ENCODE measurements at places on chromosomes 7 and 10.
A peak's percentile ranks its signal among the peaks of the same experiment; 100 is the strongest.

DNA sequence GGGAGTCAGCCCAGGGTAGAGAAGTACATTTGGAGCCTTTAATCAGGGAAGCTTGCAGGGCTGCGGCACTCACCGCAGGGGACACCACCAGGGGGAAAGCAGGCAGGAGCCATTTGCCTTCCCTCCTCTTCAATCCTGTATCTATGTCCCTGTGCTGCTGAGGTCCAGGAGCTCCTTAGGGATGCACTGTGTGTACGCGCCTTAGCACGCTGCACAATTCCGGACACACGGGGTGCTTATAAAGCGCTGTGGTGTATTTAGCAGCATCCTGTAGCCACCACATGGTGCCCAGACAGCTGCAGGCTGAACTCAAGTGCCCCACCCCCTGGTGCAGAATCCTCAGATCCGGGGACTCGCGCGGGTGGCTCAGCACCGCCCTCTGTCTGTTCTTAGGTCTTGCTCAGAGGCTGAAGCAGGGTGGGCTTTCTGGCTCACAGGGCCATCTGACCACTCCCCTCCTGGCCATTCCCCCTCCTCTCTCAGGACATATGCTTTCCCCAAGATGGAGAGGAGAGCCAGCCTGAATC, 421.4 kb downstream of the SDK1 start:
- DNase-seq = no peak

DNA sequence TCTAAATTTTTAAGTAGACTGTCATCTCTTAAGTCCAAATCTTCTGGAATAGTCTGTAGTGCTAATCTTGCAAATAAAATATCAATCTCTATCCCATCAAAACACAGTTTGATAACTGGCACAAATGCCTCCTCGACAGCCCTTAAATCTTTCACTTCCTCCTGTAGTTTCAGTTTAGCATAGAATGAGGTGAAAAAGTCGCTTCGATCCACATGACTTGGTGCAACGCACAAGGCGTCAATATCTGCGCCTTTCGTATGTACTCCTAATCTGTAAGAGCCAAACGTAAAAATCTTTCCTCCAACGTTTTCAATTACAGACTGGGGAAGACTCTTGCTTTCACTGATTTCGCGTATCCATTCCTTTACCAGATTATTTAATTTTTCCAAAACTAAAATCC, 603 bp downstream of the PAPOLB start:
- no peak for DNase-seq

- DNase-seq = no peak
Observed at GRCh38 chr10:13225601-13226000, 8.6 kb downstream of the UCMA start.

GRCh38 chr7:6271060-6271658, 1.3 kb downstream of the CYTH3 start:
- DNase-seq = peak; percentile 76

DNA sequence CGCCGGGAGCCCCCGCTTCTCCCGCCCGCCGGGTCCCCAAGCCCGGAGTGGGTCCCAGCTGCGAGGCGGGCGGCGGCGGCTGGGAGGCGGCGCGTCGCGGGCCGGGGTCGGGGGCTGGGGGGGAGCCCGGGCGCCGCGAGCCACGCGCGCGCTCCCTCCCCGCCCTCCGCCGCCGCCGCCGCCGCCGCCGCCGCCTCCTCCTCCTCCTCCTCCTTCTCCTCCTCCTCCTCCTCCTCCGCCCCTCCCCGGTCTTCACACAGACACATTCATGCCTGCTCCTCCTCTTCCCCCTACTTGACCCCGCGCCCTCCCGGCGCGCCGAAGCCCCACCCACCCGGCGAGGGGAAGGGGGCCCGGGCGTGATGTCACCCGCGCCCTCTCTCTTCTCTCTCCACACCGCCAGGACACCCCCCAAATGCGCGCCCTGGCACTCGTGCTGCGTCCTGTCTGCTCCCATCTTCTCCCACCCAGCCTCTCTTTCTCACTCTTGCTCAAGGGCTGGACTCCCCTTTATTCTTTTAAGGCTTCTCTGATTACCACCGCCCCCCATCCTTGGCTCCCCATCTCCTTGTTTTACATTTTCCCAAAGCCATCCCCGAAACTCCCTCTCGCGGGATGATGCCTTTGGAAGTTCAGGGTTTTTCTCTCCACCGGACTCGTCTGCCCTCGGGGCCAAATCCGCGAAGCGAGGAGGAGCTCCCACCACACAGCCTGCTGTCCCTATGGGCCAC, 967 bp upstream of the GLI3 start:
- DNase-seq = no peak

DNA sequence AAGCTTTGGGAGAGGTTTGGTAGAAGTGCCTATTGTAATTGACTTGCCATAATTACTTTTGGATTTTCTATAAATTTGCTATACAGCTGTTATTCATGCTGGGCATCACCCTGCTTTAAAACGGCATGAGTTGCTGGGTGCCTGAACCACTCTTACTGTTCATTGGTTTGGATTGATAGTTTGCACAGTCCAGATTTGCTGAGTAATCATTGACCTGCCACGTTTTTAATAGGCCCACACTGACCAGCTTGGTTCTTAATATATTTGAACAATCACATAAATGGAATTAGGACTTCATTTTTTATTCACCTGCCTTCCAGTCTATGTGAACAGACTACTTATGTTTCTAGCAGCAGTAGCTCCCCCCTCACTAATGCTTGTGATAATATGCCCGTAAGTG, 630.8 kb downstream of the SDK1 start:
- no peak for DNase-seq

- DNase-seq = no peak
Observed at GRCh38 chr10:20698837-20699236, 198.3 kb downstream of the NEBL start.

DNA sequence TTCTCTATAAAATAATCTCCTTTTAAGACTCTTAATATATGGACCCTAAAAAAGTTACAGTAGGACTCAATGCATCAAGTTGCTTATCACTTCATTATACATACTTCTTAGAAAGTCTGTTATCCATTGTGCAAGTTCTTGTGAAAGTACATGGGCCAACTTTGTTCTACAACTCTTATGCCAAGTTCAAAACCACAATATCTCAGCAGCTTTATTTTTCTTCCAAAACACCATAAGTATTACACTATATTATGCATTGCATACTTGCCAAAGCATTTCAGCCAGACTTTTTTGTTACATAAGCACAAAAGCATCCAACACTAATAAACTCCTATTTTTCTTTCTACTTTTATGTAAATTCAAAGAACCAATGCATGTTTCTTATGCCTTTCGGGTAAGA, 94.4 kb downstream of the AHR start:
- DNase-seq = no peak

DNA sequence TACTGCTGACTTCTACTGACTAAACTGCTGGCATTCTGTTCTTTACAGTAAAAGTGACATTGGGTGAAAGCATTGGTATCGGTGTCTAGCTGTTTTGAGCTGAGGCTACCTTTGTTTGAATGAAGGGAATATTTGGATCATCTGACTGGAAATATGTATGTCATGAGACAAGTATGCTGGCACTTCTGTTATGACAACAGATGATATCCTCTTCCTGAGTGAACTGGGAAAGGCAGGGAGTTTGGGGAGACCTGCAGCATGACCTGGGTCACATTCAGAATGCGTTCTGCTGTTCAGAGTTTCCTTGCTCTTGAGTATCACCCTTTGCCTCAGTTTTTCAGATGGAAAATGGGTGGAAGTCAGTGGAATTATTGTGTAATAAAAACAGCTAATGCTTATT, 81.8 kb downstream of the PLCE1 start:
- no peak for DNase-seq

GRCh38 chr7:25994433-25994994, 157.5 kb upstream of the NFE2L3 start:
- DNase-seq = no peak

DNA sequence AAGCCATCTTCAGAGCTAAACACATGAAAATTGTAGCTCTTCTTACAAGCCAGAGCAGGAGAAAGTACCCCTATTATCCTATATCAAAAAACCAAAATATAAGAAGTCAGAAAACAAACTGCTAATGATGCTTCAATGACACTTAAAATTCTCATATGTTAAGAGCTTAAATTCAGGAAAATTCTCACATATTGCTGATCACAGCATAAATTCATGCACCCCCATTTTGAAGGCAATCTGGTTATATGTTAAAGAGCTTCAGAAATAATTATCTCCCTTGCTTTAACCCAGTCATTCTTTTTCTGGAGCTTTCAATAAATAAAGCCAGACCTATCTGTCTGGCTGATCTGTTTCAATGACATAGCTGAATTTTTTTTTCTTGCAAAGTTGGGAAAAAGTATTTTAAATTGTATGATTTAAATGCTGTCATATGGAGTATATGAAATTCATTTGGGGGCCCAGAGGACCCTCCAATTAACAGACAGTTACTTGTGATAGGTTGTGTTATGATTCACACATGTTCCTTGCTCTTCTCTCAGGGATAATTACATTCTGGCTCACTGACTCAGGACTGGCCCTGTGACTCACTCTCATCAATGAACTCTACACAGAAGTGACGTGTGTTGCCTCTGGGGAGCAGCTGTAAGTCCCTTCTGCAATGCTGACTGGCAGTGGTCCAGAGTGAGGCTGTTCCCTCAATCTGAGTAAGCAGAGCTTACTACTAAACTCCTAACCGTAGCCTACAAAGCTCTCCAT, 85.2 kb downstream of the HGF start:
- DNase-seq = peak; percentile 78

- no peak for DNase-seq
Observed at GRCh38 chr10:120998782-120999285, 147.7 kb downstream of the WDR11 start.

DNA sequence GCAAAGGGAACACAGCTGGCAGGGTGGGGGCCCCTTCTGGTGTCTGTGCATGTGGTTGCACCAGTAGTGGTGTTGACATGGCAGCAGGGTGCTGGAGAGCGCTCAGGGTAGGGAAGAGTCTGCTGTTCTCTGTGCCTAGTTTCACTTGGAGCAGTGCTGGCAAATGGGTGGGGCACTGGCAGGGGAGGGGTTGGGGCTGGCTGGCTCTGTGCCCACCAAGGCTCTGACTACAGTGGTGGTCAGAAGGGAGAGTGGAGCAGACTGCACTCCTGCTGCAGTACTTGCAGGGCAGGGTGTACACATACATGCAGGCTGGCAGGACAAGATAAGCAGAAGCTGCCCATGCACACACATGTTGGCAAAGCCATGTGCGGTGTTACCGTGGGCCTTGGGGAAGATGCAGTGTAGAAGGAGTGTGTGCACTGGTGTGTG, 18.2 kb downstream of the FAM25A start:
- DNase-seq = no peak

DNA sequence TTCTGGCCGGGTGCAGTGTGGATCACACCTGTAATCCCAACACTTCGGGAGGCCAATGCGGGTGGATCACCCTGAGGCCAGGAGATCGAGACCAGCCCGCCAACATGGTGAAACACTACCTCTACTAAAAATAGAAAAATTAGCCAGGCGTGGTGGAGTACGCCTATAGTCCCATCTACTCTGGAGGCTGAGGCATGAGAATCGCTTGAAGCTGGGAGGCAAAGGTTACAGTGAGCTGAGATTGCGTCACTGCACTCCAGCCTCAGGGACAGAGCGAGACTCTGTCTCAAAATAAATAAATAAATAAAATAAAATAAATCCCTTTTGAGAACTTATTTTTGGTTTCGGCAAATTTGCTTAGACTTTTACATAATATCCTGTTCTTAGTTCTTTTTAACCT, 31.3 kb upstream of the ATP6V0A4 start:
- no peak for DNase-seq

DNA sequence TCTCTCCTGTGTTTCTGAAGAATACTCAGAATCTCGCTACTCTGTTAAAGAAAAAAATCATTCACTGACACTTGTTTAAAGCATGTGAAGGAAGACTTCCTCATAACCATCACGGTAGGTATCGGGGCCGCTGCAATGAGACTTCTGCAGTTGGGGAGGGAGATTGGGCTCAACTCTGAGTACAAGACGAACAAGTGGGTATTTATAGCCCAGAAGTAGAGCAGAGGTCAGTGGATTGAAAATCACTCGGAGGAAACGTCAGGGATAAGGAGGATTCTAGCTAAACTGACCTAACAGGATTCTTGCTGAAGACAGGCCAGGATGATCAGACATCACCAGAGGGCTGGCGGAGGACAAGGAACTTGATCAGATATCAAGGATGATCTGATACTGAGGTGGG, 33.3 kb downstream of the ITPRIP start:
- DNase-seq = no peak

- no peak for DNase-seq
Observed at GRCh38 chr10:97770255-97770654, 1.5 kb downstream of the SFRP5 start.

- DNase-seq = no peak
Observed at GRCh38 chr10:87991946-87992345, 128.5 kb downstream of the PTEN start.

DNA sequence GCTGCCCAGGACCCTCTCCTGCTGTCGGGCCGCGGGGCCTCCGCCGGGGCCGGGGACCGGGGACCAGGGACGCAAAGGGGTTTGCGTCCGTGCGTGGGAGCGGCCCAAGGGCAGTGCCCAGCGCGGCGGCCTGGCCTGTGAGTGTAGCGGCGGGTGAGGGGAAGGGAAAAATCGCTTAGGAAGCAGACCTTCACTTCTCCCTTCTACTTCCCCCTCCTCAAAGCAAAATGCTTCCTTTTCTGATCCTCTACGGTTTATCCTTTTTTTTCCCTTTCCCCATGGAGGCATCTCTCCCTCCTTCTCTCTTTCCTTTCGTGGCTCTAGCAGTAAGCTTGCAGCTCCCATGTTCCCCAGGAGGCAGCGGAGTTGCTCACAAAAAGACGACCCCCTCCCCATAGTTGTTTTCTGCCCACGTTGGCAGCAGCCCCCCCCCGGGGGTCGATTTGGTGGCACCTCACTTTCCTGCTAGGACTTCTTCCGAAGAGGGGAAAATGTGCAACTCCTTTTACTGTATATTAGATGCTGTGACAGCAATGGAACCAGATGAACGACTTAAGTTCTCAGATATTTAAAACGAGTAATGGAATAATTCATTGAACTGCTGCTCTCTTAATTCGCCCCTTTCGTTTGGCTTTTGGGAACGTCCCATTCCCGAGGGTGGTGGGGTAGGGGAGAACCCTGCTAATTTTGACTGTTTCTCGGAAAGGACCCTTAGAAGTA, 724 bp downstream of the CAPZA2 start:
- DNase-seq = no peak

DNA sequence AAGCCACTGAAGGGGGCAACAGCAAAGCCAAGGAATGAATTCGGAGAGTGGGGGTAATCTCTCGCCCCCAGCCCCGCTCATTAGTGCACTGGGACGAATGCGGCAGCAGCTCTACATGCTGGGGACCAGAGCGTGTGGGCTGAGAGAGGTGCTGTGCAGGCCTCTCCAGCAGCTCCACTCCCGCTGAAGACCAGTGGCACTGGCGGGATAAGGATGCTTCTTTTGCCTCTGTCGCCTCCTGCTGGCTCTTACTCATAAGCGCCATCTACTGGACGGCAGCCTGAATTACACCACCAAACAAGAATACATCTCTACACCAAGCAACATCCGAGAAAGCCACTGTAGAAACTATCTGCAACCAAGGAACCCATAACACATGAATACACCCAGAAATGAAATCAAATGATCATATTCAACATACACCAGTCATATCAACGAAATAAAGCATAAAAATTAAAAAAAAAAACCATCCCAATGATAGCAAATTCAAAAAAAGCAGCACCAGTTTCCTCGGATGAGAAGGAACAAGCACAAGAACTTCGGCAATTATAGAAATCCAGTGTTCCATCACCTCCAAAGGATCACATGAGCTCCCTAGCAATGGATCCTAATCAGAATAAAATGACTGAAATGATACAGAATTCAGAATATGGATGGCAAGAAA, 79.0 kb upstream of the TMEM168 start:
- no peak for DNase-seq

GRCh38 chr10:52187521-52188258, 126.4 kb upstream of the DKK1 start:
- no peak for DNase-seq
